ENCODE measurements at places on chromosomes 5 and 9. TPM values are rescaled to one million over a fixed set of nuclear protein-coding genes. Genes with fewer than 3 reads are reported as not detected.

GRCh38 chr9:128009639-128010038 lies 28.9 kb upstream of the EEIG1 start:
- no peak for DNase-seq

GRCh38 chr9:34983209-34983608 lies 6.3 kb upstream of the DNAJB5 start:
- no peak for DNase-seq

DNA sequence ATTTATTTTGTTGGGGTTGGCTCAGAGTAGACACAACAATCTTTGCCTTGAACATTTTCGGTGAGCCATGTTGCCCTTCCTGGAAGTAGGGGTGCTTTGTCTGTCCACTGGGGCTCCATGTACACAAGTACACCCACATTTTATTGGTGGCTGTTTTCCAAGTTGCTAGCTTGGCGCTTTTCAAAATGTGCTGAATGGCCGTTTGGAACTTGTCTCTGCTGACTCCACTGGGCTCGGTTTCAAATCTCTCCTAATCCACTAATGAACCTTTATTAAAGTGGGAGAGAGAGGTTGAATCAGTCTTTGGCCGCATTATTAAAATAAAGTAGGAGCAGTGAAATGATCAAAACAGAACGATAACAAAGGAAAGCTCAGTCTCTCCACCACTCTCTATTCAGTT lies 64.6 kb upstream of the TAF11L2 start:
- no peak for DNase-seq

- no peak for DNase-seq
Measured at GRCh38 chr9:35858458-35858857, 11.7 kb downstream of the OR13J1 start.

- peak; percentile 26 for DNase-seq
Measured at GRCh38 chr9:19994296-19994695, 205.5 kb upstream of the SLC24A2 start.

- DNase-seq = peak; percentile 6
Measured at GRCh38 chr9:17802249-17802857, 223.5 kb downstream of the SH3GL2 start.

DNA sequence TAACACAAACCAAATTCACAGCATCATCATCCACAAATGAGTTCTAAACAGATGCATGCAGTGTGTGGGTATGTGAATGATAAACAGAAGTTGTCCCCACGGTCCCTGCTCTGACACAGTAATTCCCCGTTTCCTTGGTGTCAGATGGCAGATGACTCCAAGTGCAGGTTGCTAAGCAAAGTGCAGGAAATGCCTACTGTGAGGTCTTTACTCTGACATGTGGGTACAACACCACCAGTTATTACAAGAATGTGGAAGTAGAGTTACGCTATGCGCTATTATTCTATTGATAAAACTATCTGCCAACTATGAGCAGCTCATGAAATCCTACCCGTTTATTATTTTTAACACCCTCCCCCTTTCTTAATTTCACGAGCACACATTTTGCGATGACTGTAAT lies 448.9 kb downstream of the BNC2 start:
- DNase-seq = peak; percentile 63

The KLHL3 gene
- 2.3 TPM for total RNA-seq

- DNase-seq = no peak
Measured at GRCh38 chr5:116480894-116481510, 93.6 kb downstream of the SEMA6A start.

The GRIN3A gene
- total RNA-seq = not detected

DNA sequence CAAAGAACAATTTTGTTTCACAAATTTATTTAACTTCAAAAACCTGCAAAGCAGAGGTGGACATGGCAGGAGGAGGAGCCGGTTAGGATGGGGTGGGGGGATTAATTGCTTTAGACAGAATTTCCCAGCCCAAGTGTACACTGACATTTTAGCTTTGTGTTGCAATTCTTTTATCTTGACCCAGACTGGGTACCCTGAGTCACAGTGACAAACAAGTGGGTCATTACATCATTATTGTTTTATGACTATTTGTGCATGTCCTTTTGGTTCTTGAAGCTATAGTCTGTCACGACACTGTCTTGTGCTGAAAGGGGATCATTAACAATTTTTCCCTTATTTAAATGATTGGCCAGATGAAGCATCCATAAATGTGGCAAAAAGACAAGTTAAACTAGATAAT lies 84.5 kb upstream of the VCAN start:
- no peak for DNase-seq

- no peak for DNase-seq
Measured at GRCh38 chr9:23229890-23230317, 596.1 kb downstream of the ELAVL2 start.

GRCh38 chr5:77957516-77957915 lies 181.4 kb upstream of the TBCA start:
- DNase-seq = no peak

- DNase-seq = no peak
Measured at GRCh38 chr5:155200608-155201007, 187.1 kb downstream of the KIF4B start.

The PHF24 gene
- 0.17 TPM for total RNA-seq

DNA sequence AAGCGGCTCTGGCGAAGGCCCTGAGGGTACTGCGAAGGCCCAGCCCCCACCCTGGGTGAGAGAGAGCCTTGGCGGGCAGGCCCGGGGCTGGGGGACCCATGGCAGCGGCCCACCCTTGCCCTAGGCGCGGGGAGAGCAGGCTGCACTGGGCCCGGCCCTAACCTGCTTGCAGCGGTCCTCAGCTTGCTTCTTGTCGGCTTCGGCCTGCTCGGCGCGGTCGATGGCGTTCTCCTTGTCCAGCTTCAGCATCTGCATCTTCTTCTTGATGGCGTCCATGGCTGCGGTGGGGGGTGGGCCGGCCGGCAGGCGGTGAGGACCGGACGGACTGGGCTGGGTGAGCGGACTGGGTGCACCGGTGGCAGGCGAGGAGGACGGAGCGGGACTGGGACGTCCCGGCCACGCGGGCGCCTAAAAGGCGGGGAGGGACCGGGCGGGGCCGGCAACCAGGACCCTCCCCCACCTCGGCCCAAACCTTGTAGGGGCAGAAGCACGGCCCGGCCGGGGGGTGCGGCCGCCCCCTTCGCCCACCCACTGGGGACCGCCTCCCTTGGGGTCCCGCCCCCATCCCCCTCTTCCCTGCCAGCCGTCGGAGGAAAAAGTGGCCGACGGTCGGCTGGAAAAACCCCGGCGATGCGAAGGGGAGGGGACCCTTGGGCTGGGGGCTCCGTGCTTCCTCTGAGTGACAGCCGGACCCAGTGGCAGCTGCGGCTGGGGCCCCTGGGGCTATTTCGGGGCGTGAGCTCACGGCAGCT lies at the start of gene TPM2:
Gene TPM2 (minus strand): TSS at position 384 of the 752 bp plus-strand sequence. CDS start 108 bp downstream, at position 276.
- peak; percentile 90 for DNase-seq

DNA sequence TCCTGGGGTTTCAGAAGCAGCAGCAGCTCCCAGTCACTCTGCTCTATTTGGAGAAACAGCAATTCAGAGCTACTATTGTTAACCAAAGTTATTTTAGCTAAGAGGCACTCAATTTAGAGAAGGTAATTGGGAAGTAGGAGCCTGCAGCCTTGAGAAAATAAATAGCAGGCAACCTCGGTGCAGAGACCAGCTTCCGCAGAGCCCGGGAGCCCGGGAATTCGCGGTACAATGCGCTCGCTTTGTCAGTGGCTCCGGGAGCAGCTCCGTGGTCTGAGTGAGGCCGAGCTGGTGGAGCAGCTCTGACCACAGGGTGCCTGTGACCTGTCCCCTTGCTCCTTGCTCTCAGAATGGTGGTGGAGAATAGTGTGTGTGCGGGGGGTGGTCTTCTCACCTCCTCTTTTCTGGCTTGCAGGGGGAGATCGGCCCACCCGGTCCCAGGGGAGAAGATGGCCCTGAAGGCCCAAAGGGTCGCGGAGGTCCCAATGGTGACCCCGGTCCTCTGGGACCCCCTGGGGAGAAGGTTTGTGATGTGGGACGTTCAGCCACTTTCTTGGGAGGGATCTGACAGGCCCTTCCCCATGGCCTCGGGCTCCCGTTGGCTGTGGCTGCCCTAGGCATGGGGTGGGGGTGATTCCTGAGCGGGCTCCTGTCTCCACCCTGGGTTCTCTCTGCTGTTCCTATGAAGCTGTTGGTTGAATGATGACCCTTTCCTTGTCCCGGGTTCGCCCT lies 95.9 kb upstream of the FCN2 start:
- no peak for DNase-seq

The PCDHB15 gene
- total RNA-seq = 1.8 TPM

GRCh38 chr9:125343518-125344275 lies 82.1 kb downstream of the GAPVD1 start:
- peak; percentile 90 for DNase-seq

GRCh38 chr9:123551734-123552133 lies 195.7 kb downstream of the CRB2 start:
- DNase-seq = no peak

DNA sequence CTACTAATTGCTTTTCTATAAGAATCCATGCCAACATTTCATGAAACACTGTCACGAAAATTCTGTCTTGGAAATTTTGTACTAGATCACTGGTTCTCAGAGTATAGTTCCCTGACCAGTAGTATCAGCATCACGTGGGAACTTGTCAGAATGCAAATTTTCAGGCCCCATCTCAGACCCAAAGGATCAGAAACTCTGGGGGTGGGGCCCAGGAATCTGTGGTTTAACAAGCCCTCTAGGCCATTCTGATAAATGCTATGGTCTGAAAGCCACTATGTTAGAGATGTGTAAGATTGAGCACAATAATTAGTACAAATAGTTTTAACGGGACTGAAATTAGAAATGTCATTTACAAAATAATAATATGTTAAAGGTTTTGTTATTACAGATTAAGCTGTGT lies 615.7 kb upstream of the ARRDC3 start:
- DNase-seq = no peak

The CORO2A gene
- total RNA-seq = under 0.01 TPM

DNA sequence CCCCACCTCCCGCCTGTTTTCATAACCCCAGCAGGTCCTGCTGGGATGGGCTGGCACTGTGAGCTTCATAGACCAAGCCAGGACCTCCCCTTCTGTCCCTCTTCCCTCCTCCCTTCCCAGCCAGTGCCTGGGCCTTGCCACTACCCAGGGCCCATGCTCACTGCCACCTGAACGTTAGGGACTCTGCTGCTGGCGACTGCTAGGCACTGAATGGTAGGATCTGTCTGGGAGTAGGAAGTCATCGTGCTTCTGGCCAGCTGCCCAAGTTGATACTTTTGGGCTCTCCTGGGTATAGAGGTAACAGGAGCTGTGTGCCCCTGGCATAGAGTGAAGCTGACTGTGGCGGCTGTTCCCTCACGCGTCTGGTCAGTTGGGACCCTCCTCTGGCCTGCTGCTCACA lies 8.4 kb downstream of the TRIM41 start:
- no peak for DNase-seq

The F12 gene
- total RNA-seq = under 0.01 TPM

The SPINK4 gene
- total RNA-seq = not detected

- no peak for DNase-seq
Measured at GRCh38 chr5:167886196-167886595, 405.2 kb upstream of the WWC1 start.

GRCh38 chr9:9949368-9949767 lies 663.4 kb downstream of the PTPRD start:
- no peak for DNase-seq

- DNase-seq = no peak
Measured at GRCh38 chr5:118776755-118777154, 211.6 kb downstream of the DTWD2 start.

GRCh38 chr9:132878695-132879456 lies at the start of gene SPACA9:
Gene SPACA9 (plus strand): TSS chr9:132878898. CDS start chr9:132883948, 5,050 bp downstream.
- DNase-seq = peak; percentile 46

The HAND1 gene
- not detected for total RNA-seq

GRCh38 chr5:175729829-175730277 lies 72.0 kb downstream of the HRH2 start:
- peak; percentile 85 for DNase-seq

The PCDH12 gene
- under 0.01 TPM for total RNA-seq

- no peak for DNase-seq
Measured at GRCh38 chr9:114464281-114465051, 40.8 kb downstream of the WHRN start.

DNA sequence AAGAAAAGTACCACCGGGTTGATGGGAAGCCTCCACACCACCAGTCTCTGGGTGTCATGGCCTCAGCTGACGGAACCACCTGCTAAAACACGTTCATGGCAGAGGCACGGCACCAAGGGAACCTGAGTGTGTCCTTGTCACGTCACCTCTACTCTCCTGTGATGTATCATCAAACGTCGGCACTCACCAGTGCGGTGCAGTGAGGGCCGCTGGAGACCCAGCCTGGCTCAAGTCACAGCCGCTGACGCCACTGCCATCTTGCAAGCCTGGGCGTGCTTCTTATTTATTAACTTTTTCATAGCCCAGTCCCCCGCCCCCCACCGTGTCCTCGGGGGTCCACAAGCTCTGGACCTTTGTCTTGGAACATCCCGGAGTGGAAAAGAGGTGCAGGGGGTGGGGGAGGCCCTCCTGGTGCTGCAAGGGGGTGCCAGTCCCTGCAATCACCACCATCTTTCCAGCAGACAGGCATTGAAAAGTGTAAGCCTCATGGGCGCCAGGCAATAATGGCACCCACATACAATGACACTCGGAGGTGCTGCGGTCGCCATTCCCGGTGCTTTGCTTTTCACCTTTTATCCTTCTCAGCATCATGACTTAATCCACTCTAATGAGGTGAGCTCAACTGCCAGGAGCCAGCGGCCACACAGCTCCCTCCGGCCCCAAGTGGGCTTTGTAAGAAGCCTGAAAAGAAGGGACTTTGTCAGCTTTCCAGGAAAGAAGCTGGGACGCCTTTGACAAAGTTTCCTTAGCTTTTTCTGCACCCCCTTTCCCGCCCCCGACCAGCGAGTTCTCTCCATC lies 202.3 kb upstream of the IRX1 start:
- no peak for DNase-seq

The IL4 gene
- not detected for total RNA-seq

The NDST1 gene
- 18.2 TPM for total RNA-seq

DNA sequence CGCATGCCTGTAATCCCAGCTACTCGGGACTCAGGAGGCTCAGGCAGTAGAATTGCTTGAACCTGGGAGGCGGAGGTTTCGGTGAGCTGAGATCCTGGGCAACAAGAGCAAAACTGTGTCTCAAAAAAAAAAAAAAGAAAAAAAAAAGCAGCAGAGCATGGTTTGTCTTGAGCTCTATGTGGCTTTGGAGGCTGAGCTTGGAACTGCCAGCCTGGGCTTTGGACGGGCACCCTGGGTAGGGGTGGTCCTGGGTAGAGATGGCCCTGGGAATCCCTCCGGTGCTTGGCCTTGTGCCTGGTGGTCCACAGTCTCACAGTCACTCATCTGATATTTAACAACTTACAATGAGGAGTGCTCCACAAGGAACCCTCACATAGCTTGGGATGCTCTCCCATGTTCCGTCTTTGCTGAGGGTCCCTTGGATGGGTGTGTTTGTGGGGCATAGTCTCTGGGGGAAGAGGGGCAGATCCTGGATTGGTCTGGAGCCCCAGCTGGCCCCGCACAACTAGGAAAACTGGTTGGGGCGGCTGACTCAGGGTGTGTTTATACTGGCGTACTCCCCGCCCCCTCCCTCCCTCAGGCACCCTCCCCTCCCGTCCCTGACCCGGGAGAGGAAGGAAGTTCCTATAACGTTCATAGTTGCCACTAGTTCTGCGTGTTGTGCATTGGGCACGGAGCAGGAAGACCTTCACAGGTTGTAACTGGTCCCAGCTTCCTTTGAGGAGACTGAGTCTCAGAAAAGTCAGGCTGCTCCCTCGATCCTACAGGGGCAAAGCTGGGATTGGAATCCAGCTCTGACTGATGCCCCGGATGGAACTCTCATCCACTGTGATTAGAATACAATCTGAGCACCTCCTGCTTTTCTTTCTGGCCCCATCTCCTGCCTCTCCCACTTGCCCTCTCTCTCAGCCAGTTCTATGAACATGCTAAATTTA lies 11.2 kb downstream of the IER5L start:
- DNase-seq = peak; percentile 81

The SLC25A48 gene
- not detected for total RNA-seq

The PPIC gene
- 70.1 TPM for total RNA-seq

The SLC45A2 gene
- under 0.01 TPM for total RNA-seq

The PCDHGB3 gene
- total RNA-seq = 5.8 TPM

The CCDC192 gene
- not detected for total RNA-seq
